Activated CD4-positive, alpha-beta T cell treated with anti-CD3 and anti-CD28 coated beads, Interleukin-2, amount 10 ng/mL, durations not matched to agents 7 days and 5 days (primary cell): ENCODE measurements at places on chromosomes 11 and 22. TPM values are rescaled to one million over a fixed set of nuclear protein-coding genes. Genes with fewer than 3 reads are reported as not detected.

- peaks cover 80% of the 10 kb centered on the region for H3K4me1 ChIP-seq
- H3K27me3 ChIP-seq, result no peaks in the 10 kb centered on the region
- peaks cover 71% of the 10 kb centered on the region for H3K36me3 ChIP-seq
- peak overlapping the region; percentile 3 for H3K4me3 ChIP-seq
- DNase-seq, result no peak
- H3K27ac ChIP-seq, result peak overlapping the region; percentile 55
Observed at GRCh38 chr22:31951194-31952093, 7.1 kb downstream of the YWHAH start.

DNA sequence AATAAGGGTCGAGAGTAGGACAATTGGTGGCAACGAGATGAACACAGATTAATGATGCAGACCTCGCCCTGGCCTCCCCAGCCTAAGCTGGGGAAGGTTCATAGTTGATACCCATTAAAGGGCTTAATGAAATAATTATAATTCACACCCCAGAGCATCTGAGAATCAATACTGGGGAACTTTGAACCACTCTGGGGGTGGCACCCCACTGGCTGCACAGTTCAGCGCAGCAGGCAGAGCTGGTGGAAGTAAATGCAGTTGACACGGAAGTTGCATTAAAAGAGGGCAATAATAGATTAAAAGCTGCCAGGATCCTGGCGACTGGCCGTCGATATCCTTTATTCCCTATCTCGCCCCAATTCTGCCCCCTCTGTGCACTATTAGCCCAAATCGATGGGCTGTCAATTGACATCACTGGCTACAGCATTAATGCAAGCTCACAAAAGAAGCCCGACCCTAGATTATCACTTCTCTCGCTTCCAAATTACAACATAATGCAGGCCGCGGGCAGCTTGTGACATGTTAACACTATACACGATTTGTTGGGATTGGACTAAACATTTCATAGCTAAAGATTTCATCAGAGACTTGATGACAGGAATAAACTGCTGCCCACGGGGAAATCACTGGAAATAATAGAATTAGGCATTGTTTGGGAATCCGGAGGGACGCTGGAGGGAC lies 14.5 kb downstream of the HSPA8 start:
- no peaks in the 10 kb centered on the region for H3K36me3 ChIP-seq
- DNase-seq, result no peak
- no peak overlapping the region for H3K27ac ChIP-seq

Gene FOLH1
- total RNA-seq, result not detected

DNA sequence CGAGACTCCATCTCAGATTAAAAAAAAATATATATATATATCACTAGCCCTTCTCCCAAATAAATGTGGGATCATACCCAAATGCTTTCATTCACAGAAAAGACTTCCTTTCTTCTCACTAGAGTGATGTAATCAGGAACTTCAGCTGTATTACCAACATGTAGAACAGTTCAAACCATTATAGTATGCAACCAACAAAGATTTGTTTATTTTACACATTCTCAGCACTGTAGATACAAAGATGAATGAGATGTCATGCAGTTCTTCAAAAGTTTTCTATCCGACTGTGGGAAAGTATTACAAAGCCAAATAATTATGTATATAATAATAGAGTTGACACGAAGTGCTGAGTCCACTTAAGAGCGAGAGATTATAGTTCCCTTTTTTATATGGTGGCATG lies 22.2 kb upstream of the ZNF143 start:
- DNase-seq, result no peak
- H3K27ac ChIP-seq, result no peak overlapping the region
- H3K27me3 ChIP-seq, result no peaks in the 10 kb centered on the region
- H3K4me1 ChIP-seq, result no peaks in the 10 kb centered on the region
- peaks cover 63% of the 10 kb centered on the region for H3K36me3 ChIP-seq

- H3K4me1 ChIP-seq, result no peaks in the 10 kb centered on the region
- no peaks in the 10 kb centered on the region for H3K36me3 ChIP-seq
- no peak overlapping the region for H3K4me3 ChIP-seq
- peaks cover 2% of the 10 kb centered on the region for H3K27me3 ChIP-seq
- no peak overlapping the region for H3K27ac ChIP-seq
Observed at GRCh38 chr22:32544953-32545558, 70.4 kb downstream of the FBXO7 start.

Gene BATF2
- total RNA-seq, result not detected

GRCh38 chr11:112298535-112298934 lies 37.9 kb upstream of the PLET1 start:
- H3K27me3 ChIP-seq, result no peaks in the 10 kb centered on the region
- peak overlapping the region; percentile 83 for H3K27ac ChIP-seq
- H3K4me3 ChIP-seq, result no peak overlapping the region
- peaks cover 49% of the 10 kb centered on the region for H3K4me1 ChIP-seq
- DNase-seq, result no peak
- peaks cover 13% of the 10 kb centered on the region for H3K36me3 ChIP-seq

Gene NXPE4
- not detected for total RNA-seq

- H3K27me3 ChIP-seq, result peaks cover 3% of the 10 kb centered on the region
- no peak overlapping the region for H3K4me3 ChIP-seq
- DNase-seq, result no peak
- H3K36me3 ChIP-seq, result peaks cover 9% of the 10 kb centered on the region
- no peak overlapping the region for H3K27ac ChIP-seq
Observed at GRCh38 chr11:66281001-66281400, 3.0 kb downstream of the CNIH2 start.

DNA sequence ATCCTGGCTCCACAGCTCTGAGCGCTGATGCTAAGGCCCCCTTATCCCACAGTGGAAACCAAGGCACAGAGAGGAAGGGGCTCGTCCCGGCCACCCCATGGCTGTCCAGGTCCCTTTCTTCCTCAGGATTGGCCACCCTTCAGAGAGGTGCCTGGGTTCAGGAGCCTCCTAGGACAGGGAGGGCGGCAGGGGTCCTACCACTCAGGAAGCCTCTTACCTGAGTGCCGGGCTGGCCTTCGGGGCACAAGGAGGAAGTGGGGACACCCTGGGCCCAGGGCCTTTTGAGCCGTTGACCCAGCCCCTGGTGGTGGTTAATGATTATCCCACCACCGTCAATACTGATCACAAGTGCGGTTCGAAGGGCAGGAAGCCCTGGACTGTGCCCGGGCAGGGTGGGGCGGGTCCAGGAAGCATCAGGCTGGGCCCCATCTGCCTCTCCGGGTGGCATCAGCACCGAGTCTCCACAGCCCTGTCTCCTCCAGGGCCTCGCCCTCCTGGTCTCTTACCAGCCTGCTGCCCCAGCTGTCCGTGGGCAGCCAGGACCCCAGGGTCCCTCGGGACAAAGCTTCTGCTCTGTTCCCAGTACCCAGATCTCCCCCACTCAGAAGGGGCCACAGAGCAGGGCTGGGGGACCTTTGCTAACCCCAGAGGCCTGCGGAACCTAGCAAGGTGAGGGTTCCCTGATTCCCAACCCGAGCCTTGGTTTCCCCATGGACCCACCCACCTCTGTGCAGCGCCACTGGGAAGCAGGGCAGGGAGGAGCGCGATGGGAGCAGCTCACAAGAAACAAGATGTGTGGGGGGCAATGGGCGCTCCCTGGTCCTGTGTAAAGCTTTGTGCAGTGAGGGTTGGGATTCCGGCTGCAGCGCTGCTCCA lies 15.0 kb upstream of the EHD1 start:
- H3K27ac ChIP-seq, result no peak overlapping the region
- peaks cover 8% of the 10 kb centered on the region for H3K4me1 ChIP-seq
- H3K4me3 ChIP-seq, result no peak overlapping the region
- peaks cover 4% of the 10 kb centered on the region for H3K36me3 ChIP-seq
- DNase-seq, result no peak
- no peaks in the 10 kb centered on the region for H3K27me3 ChIP-seq

- H3K4me1 ChIP-seq, result peaks cover 57% of the 10 kb centered on the region
- H3K4me3 ChIP-seq, result no peak overlapping the region
- no peak for DNase-seq
- H3K27ac ChIP-seq, result no peak overlapping the region
Observed at GRCh38 chr11:96329419-96329818, 13.6 kb downstream of the MAML2 start.

GRCh38 chr11:128432926-128433325 lies 154.4 kb downstream of the ETS1 start:
- no peaks in the 10 kb centered on the region for H3K36me3 ChIP-seq
- no peaks in the 10 kb centered on the region for H3K27me3 ChIP-seq
- H3K27ac ChIP-seq, result no peak overlapping the region
- H3K4me3 ChIP-seq, result no peak overlapping the region
- peaks cover 2% of the 10 kb centered on the region for H3K4me1 ChIP-seq

Gene TRIM6
- total RNA-seq, result 0.37 TPM

GRCh38 chr22:22709719-22710445 lies 65.5 kb downstream of the GGTLC2 start:
- no peak for DNase-seq
- peaks cover 4% of the 10 kb centered on the region for H3K27me3 ChIP-seq
- H3K27ac ChIP-seq, result no peak overlapping the region
- peaks cover 1% of the 10 kb centered on the region for H3K4me1 ChIP-seq
- H3K36me3 ChIP-seq, result no peaks in the 10 kb centered on the region

Gene FZD4
- not detected for total RNA-seq

- H3K4me3 ChIP-seq, result no peak overlapping the region
- no peak overlapping the region for H3K27ac ChIP-seq
- DNase-seq, result no peak
- H3K4me1 ChIP-seq, result no peaks in the 10 kb centered on the region
- no peaks in the 10 kb centered on the region for H3K36me3 ChIP-seq
Observed at GRCh38 chr11:101288392-101288791, 158.8 kb upstream of the PGR start.

DNA sequence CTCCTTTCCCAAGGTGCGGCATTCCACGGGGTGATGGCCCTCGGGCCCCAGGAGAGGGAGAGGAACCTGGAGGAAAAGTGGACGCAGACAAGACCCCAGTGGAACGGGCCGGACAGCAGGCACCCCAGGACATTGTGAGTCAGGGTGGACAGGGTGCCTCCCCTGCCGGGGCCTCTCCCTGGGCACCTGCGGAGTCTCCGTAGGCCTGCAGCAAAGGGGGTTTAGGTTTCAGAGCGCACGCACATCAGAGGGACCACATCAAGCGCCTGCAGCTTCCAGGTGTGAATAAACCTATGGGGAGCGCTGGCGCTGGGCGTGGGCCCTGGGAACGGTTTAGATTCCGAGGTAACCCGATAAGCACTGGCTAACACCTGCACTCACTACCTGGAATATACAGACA lies 22.7 kb upstream of the FGF19 start:
- no peak overlapping the region for H3K4me3 ChIP-seq
- no peak for DNase-seq
- no peak overlapping the region for H3K27ac ChIP-seq
- H3K27me3 ChIP-seq, result peaks cover 24% of the 10 kb centered on the region

DNA sequence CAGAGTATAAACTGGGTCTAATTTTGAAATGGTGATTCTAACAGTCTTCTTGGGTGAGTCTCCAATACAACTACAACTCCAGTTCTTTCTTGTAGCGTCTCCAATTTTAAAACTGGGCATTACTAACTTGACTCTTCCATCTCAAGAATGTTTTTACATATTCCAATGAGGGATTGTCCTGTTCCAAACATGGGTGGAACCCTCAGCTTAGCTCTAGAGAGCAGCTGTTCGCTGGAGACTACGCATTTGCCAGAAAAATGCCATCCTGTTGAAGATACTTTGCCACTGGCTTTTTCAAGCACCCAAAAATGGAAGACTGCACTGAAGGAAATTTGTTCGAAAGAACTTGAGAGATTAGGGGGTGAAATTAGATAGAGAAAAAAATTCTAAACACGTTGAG lies 870.0 kb downstream of the NTM start:
- no peaks in the 10 kb centered on the region for H3K4me1 ChIP-seq
- H3K27me3 ChIP-seq, result no peaks in the 10 kb centered on the region
- no peak overlapping the region for H3K4me3 ChIP-seq
- DNase-seq, result no peak
- no peak overlapping the region for H3K27ac ChIP-seq
